ENCODE measurements at places on chromosomes 1 and 21.

DNA sequence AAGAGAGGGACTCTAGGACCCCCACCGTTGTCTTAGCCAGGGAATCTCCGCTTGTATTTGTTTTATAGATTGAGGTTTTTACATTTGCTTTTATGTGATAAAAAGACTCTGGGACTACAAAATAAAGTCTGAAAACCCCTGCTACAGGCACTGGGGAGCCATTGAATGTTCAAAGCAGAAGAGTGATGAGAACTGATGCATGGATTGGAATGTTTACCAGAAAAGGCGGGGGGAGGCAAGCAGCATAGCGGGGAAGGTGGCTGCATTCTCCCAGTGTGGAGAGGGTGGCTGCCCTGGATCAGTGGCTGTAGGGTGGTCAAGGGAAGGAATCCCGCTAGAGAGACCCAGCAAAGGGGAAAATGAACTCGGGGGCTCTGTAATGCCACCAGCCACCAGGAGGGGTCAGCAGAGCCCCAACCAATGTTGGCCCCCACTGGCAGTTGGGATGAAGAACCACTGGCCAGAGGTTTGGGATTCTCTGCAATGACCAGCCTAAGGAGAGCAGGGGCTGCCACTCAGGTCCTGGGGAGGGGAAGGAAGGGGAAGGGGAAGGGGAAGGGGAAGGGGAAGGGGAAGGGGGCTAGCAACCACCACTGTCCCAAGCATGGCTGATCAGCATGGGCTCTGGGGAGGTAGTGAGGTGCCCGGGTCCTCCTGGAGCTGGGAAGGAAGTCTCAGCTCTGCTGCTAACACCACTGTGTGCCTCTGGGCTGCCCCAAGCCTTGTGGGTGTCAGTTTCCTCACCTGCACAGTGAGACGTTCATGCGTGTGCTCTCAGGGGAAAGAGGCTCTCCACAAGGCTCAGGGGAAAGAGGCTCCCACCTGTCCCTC, 19.2 kb upstream of the PEF1 start:
- no peak for DNase-seq

DNA sequence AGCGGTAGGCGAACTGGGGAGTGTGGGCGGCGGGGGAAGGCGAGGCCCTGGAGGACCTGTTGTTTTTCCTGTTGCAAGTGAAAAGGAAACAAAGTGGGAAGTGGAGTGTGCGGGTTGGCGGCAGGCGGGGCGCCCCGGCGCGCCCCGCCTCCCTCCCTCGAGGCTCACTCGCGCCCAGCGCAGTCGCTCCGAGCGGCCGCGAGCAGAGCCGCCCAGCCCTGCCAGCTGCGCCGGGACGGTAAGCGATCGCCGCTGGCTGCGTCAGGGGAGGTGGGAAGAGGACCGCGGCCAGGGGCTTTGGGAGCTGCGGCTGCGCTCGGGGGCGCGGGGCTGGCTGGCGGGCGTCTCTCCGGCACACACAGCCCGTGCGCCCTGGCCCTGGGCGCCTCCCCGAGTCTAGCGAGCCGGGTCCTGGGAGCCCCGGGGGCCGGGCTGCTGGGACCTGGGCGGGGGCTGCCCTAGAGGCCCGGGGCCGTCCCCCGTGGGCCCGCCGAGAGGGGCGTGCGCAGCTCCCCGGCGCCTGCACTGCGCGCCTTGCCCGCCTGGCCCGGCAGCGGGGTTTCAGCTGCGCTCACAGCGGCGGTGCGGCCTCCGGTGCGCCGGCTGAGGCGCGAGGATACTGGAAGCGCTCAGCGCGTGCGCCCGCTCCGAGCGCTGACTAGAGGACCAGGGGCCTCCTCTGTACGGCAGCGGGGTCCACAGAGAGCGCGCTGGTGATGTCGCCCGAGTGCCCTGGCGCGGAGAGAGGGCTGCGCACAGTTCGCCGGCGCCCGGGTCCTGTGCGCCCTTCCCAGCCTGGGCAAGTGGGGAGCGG, at the start of gene PIK3CD:
Gene PIK3CD, plus strand, starts transcription at position 167 of the 814 bp plus-strand sequence. CDS start 58,725 bp downstream, outside the sequence.
- DNase-seq, result no peak

DNA sequence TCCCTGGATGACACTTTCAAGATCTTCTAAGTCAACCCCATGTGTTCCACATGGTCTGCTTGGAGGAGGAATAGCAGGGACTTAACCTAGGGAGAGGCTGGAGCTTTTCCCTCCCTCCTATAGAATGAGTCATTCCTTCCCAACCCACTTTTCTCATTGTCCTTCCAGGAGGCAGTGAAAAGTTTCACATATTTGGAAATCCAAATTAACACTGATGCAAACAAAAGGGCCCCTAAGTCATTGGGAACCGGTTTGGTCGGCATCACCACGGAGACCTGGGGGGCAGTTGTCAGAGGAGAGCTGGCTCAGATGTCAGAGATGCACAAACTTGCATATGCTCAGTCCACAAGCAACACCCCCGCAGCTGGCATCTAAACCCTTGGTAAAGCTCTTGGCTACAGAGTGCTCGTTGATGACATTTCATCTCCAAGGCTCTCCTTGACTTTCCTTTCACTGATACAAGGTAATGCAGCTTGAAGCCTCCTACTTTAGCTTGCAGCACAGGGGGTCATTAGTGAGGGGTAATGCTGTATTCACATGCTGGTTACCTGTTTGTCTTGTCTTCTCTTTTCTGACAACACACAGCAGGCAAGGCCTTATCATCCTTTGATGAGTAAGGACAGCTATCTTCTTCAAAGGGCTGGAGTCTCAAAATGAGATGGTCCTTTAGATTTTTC, 12.3 kb upstream of the LRRC8D start:
- no peak for DNase-seq

DNA sequence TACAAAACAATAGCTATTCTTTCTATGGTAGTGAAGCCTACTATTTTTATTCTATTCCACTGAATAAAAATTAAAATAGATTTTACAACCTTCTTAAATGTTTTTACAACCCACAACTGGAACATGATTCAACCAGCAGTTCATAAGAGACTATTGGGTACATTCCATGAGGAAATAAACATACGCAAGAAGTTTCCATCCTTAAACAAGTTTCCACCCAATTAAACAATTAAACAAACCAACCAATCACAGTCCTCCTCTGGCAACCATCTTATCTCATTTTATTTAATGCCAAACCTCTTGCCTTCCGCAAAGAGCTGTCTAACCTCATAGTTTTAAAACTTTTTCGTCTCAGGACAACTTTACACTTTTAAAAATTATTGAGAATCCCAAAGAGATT, 239.0 kb downstream of the RGS7 start:
- no peak for DNase-seq

DNA sequence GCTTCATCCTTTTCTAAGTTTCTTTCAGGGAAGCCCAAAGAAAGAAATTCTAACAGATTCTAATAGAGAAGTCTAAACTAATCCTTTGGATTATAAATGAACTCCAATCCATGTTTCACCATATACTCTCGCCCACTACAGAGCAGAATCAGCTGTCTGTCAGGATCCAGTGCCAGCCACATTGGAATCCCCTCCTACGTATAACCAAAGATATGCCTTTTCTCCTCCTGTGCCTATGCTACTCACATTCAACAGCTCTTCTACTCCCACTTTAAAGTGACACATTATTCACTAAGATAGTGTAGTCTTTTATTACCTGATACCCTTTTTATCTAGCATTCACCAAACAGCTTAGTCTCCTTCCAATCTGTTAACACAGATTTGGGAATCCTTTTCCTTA, 3.1 kb downstream of the ETV3 start:
- DNase-seq, result no peak

Data from AG09319 (cell line).